ENCODE measurements at places on chromosomes 2 and 18.

- no peak for DNase-seq
These were observed 30.8 kb upstream of the POLE4 start for GRCh38 chr2:74927621-74928020.

GRCh38 chr2:201638326-201638725, 5.0 kb downstream of the TMEM237 start:
- no peak for DNase-seq

GRCh38 chr2:186456941-186457340, 29.1 kb upstream of the ZC3H15 start:
- no peak for DNase-seq

GRCh38 chr2:186058614-186059013, 320.0 kb downstream of the FSIP2 start:
- no peak for DNase-seq

DNA sequence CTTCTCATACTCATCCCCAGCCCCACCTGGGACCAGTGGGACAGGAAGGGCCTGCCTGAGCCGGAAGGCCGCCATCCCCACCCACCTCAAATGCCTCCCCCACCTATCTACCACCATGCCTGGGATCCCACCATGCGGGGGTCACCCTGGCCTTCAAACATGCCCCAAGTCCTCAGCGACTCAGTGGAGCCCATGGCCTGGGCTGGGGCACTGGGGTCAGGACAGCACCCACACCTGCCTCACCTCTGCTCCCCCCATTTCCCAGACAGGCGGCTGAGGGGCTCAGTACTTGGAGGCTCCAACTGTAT, 7.6 kb downstream of the INHBB start:
- no peak for DNase-seq

DNA sequence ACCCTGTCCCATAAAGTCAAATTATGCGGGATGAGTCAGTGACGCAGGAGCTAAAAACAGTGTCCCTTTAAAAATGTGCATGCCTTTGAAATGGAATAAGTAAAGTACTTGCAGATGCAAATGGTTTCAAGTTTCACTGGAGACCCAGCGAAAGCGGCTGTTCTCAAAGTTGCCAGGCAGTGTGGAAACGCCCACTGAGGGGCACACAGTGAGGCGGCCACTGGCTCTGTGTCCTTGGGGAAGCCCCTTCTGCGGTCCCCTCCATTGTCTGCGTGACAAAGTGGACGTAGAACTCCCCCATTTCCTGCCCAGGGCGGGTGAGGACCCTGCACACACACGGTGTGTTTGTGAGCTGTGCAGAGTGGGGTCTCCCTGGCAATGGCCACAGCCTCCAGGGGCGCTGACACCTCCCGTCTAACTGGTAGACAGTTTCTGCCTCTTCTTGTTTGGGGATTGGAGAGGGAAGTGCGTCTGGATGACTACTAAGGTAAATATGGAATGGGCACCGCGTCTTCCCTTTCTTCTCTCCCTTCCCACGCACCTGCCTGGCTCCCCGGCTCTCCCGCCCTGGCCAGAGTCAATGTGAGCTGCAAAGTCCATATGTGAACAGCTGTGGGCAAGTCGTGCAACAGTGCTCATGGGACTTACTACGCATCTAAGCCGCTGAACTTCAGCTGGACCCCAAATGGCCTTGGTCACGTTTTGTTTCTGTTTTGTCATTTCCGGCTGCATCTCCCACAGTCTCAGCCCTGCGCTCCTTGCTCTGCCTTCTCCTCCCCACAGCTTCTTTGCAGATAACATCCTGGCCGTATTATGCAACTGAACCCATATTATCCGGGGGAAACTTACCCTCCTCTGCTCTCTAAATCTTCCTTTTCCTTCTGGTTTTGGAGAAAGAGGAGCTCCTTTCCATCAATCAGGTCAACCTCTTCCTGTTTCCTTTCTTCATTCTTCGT, 33.7 kb upstream of the ZNF516 start:
- DNase-seq = peak; percentile 9

DNA sequence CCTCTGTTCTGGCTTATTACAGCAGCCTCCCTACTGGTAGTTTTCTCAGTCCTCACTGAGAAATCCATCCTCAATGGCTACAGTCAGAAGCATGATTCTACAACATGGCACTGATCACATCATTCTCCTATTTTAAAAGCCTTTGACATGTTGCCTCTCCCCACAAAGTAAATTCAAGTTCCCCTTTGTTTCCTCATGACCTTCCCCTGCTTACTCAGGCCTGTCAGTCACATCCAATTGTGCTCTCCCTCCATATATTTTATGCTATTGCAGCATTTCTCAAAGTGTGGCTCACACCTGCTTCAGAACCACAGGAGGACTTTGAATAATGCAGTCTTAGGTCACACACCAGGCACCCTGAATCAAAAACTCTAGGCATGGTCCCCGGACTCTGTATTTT, 124.6 kb downstream of the SPOPL start:
- DNase-seq = no peak

- DNase-seq = no peak
These were observed 292.5 kb downstream of the TNS1 start for GRCh38 chr2:217710211-217710765.

GRCh38 chr2:159973325-159973724, 89.1 kb downstream of the PLA2R1 start:
- no peak for DNase-seq

GRCh38 chr18:13216092-13216582, 2.4 kb upstream of the LDLRAD4 start:
- peak; percentile 84 for DNase-seq

DNA sequence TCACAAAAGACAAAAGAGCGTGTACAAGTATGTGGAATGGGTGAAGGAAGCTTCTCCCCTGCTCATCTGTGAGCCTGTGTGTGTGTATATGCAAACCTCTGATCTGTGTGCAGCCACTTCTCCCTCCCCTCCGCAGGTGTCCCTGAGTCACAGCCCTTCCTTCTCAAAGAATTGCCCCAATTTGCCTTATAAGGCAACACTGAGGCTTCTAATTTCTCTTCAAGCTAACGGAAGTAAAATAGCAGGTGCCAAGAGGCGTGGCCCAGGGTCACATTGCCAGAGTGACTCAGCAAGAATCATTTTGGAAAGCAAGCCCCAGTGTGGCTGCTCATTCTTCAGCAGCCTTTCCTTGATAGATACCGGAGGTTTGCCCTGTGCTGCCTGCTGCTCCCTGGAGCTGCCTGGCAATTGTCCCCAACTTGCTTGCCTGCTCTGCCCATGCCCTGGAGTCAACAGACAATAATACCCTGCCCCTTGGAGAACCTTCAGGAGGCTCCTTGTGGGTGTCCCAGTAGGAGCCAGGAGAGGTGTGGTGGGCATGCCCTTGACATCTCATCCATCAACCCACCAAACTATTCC, 37.3 kb upstream of the BMP10 start:
- peak; percentile 92 for DNase-seq

DNA sequence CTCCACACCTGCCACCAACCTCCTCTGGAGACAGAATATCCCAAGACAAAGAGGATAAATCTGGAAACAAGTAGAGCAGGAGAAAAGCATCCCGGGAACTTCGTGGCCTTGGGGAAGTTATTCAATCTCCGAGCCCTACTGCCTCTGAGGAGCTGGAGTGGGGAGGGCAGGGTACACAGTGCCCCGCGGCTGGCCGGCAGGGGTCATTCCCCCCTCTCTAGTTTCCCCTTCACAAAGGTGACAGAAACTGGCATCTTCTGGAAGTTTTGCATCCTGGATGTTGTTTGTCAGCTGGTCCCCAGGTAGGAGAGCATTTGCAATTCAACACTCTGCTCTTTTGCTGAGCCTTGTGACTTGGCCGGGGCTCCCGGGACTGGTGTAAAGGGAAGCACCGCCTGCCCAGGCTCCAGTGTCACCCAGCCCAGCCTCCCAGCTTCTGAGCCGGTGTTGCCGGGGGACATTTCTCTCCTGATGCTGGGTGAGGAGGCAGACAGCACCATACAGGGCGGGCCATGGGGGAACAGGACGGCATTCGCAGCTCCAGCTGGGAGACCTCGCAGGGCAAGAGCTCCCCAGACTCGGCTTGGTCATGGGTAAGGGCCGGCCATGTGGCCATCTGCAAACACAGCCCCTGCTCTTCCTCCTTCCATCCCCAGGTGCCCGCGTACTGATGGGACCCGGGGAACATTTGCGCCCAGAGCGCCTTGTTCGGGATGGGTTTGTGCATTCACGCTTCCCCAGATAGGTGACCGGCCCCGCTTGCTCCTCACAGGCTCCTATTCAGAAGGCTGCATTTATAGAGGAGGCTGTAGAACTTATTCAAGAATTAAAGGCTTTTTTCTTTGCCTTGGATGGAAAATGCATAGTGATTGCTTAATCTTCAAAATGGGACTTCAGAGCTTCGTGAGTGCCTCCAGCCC, 7.4 kb upstream of the NTSR2 start:
- DNase-seq = no peak

DNA sequence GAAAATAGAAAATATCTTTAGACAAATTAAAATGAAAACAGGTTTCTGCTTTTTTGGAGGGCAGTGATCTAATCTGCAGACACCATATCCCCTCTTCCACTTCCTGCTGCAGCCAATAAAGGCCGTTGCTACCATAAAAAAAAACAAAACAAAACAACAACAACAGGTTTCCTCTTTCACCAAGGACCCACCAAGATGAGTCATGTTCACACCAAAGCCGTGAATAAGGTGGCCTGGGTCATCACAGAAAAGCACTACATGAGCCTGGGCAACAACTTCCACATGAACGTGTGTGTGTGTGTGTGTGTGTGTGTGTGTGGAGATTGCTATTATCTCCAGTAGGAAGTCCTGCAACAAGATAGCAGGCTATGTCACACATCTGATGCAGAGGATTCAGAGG, 24.8 kb upstream of the TFCP2L1 start:
- no peak for DNase-seq

DNA sequence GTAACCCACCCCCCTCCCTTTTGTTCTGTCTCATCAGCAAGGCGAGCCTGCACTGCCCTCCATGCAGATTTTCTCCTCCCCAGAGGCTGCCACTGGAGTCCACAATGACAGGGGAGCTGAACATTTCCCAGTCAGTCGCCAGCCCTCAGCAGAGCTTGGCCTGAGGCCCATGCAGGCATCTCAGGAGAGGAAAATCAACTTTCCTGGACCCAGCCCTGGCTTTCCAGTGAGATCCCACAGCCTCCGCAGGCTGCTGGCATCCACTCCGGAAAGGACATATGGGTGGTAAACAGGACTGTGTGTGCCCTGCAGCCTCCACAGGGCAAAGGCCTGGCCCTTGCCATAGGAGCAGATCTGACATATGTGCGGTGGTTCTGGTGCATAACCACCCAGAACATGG, 253.8 kb downstream of the TNS1 start:
- no peak for DNase-seq

DNA sequence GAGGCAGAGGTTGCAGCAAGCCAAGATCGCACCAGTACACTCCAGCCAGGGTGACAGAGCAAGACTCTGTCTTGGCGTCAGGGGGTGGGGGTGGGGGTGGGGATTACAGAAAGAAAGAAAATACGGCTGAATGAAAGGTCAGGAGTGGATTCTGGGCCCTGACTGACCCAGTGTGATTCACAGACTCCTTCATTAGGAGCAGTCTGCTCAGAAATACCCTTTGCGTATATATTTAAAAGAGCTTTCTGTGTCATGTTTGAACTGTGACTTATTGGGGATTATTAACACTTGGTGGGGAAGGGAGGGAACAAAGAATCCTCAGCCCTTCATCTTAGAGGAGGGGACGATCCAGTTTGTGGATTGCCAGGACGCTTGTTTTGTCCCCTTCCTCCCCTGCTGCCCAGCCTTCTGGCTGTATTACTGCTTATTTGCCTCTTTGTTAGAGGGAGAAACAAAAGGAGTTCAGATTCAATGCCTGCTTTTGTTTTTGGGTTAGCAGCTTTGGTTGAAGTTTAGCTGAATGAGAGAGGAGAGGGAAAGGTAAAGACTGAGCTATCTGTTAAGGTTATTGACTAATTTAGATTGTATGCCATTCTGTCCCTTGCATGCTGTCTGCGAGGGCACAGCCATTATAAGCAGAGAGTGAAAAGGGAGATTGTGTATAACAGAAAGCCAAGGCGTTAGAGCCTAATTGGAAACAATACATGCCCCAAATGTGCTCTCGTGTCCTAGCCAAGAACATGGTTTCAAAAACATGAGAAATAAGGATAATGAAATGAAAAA, 118.3 kb downstream of the FMNL2 start:
- no peak for DNase-seq

GRCh38 chr2:127169066-127169660, 50.9 kb downstream of the CYP27C1 start:
- no peak for DNase-seq
